ENCODE measurements at places on chromosomes 16 and 17.

GRCh38 chr17:83171661-83172060 lies 92.3 kb downstream of the METRNL start:
- DNase-seq, result no peak

- no peak for DNase-seq
Measured at GRCh38 chr16:66916518-66916917, 2.2 kb downstream of the CDH16 start.

- DNase-seq, result no peak
Measured at GRCh38 chr17:34299027-34299426, 13.5 kb downstream of the CCL11 start.

GRCh38 chr16:87391324-87391949 lies 699 bp upstream of the MAP1LC3B start:
- no peak for DNase-seq

DNA sequence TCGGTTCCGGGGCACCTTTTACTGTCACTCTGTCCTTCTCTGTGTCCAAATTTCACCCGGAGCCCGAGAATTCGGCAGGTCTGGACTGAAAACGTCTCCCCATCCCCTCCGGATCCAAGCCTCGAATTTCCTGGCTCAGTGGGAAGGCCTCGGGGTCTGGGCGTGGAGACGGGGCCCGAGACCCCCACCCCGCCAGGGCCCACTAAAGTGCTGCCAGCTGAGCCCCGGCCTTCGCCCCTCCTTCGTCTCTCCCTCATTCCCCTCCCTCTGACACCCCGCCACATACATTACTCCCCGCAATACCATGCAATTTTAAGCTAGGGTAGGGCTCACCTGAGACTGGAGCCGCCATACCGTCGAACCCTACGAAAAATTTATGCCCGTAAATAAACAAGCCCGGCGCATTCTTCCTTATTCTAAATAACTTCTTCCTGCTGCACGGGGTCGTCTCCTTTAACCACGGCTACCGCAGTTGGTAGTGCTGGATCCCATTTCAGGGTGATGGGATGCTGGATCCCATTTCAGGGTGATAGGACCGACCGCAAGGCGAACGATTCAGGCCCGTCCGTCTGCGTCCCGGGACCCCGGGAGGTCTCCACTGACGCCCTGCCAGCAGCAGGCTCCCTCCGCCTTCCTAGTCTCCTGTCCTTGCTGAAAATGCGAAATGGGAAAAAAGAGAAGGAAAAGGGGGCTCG lies 4.4 kb upstream of the OR1F1 start:
- no peak for DNase-seq

DNA sequence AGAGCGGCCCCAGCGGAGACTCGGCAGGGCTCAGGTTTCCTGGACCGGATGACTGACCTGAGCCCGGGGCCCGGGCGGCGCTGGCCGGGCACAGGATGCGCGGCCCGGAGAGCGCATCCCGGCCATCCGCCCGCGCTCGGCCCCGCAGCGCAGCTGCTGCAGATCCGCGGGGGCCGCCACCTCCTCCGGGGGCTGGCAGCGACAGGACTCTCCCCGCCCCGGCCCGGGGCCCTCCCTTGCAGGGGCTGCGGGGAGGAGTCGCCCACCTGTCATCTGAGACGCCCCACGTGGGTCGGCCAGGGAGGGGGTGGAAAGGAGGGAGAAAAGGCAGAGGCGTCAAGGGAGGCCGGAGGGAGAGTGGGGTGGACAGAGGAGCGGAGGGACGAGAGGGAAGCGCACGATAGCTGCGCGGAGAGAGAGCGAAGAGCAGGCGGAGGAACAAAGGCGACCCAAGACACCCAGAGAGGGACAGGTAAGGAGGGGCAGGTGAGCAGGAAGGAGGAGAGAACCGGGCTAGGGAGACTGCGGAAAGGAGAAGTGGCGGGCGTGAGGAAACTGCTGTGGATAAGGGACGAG lies 471 bp upstream of the PRKAR1A start:
- peak; percentile 57 for DNase-seq

GRCh38 chr17:27958708-27959381 lies 65.7 kb upstream of the LYRM9 start:
- DNase-seq, result no peak

- no peak for DNase-seq
Measured at GRCh38 chr16:30095166-30096078, 591 bp downstream of the YPEL3 start.

- no peak for DNase-seq
Measured at GRCh38 chr16:84266451-84266850, 26.6 kb upstream of the KCNG4 start.

DNA sequence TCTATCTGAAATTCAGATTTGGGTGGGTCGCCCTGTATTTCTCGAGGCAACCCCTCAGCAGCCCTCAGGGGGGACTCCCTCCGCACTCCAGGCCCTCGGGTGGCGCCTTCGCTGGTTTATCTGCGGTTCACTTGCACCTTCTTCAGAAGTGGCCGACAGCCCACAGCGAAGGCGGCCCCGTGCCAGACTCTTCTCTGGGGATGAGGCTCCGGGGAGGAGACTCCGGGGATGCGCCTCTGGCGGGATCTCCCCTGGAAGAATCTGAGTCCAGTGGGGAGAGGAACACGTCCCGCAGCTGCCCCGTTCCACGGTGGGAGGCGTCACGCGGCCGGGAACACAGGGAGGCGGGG lies 63.9 kb upstream of the DNAJA2 start:
- no peak for DNase-seq

DNA sequence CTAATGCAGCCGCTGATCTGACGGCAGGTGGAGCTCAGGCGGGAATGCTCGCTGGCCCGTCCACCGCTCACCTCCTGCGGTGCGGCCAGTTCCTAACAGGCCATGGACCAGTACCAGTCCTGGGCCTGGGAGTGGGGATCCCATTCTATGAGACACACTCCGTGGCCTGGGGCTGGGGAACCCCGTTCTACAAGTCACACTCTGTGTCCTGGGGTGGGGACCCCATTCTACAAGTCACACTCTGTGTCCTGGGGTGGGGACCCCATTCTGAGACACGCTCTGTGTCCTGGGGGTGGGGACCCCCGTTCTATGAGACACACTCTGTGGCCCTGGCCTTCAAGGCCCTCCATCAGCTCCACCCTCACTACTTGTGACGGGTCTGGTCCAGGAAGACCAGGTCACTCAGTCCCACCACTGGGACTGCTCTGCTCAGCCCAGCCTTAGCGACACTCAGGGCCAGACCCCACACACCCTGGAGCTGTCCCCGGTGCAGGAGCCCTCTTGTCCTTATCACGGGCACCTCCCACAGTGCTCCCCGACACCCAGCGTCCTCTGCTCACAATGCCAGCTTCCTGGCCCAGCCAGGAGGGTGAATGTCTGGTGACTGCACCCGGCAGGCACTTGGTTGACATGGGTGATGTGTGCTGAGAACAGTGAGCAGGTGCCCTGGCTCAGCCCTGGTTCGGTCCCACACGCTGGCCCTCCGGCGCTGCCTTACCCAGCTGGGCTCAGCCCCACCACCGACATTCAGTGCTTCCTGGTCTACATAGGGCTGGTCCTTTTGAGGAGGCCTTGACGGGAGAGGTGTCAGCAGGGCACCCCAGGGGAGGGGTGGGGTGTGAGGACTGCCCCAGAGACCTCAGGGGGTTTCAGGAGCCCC lies 89.1 kb downstream of the TBC1D16 start:
- no peak for DNase-seq

- no peak for DNase-seq
Measured at GRCh38 chr17:28702026-28702751, 9.5 kb downstream of the PROCA1 start.

DNA sequence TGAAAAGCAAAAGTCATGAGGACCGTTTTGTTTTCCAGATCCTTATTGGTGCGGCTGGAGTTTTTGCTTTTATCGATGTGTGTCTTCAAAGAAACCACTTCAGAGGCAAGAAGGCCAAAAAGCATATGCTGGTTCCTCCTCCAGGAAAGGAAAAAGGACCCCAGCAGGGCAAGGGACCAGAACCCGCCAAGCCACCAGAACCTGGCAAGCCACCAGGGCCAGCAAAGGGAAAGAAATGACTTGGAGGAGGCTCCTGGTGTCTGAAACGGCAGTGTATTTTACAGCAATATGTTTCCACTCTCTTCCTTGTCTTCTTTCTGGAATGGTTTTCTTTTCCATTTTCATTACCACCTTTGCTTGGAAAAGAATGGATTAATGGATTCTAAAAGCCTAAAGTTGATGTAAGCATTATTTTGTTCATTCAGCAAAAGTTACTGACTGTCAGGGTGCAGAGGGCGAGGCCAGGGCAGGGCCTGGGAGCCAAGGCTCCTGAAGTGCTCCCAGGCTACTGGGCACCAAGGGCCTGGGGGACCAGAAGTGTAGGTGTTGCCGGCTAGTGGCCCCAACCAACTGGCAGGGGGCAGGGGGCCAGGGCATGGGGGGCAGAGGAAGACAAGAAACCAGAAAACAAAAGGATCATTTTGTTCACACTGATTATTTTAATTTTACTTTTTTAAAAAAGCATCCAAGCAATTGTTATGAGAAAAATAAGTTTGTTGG lies 8.8 kb downstream of the CMTM2 start:
- DNase-seq, result no peak

DNA sequence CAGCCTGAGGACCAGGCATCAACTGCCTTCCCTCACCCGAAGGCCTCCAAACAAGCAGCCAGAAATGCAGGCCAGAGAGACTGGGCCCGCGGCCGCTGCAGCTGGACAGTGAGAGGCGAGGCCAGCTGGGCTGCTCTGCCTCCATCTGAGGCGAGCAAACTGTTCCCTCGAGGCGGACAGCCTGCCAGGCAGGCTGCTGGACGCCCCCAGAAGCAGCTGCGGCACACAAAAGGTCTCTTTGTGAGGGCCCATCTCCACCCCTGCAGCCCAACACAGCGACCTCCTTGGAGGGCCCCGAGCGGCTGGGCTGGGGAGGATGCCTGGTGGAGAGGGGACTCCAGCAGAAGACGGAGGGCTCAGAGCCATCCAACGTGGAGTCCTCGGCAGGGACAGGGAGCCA lies 4.7 kb downstream of the CORO7 start:
- DNase-seq, result no peak

- no peak for DNase-seq
Measured at GRCh38 chr17:29070781-29071180, 27.8 kb downstream of the PIPOX start.
